Right renal cortex interstitium (tissue), 3 donors: ENCODE measurements at places on chromosomes 5 and 9. TPM values are rescaled to one million over a fixed set of nuclear protein-coding genes. Genes with fewer than 3 reads are reported as not detected.

DNA sequence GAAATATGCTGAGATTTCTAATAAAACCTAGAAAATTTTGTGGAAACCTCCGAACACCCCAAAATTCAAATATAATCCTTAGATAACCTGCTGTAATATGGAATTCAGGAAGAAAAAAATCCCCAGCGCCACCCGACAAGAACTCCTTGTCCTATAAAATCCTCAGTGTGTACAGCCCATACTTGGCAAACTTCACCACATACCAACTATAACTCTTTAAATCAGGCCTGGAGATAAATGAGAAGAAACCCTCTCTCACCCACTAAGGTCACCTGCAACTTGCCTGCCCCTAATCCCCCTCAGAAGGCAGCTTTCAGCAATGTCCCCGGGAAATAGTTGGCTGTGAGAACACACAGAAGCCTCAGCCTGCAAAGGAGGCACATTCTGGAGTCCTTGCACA, 90.5 kb downstream of the SH3TC2 start:
- DNase-seq = no peak

DNA sequence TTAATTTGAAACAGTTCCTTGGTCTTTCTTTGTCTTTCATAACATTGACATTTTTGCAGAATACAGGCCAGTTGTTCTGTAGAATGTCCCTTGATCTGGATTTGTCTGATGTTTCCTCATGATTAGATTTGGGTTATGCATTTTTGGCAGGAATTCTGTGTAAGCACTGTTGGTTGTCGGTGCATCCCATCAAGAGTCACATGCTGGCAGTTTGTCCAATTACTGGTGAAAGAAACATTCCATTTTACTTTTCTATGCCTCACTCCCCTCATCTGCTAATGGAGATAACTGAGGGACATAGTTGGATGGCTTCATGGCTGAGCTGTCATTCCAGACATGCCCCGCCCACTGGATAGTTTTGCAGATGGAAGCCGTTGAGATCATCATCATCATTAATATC, 7.6 kb upstream of the ZNF618 start:
- DNase-seq = no peak

DNA sequence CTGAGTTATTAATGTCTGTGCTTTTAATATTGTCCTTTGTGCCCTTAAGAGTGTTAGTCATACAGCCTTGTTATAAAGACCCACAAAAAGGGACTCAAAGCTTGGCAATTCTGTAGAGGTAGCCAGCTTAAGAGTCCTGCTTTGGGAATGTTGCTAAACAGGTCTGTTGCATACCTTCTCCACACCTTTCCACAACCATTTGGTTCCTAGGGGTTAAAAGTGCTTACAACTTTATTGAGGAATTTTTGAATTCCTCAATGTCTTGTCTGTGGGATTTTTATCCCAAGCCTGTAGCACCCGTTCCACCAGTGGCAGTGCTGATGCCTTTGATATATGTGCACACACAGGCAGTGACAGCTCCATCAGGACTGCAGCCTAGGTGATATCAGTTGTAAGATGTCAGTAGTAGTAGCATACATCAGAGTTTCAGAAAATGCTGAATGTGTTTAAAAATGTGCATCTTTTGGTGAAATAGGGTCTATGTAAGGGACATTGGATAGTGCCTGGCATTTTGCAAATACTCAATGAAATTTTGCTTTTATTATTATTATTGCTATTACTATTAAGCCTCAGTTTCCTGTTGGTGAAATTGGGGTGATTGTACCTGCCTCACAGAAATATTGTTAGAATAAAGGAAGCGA, 68.5 kb downstream of the WWC1 start:
- DNase-seq = no peak

GRCh38 chr9:26856413-26857032, 36.1 kb downstream of the CAAP1 start:
- DNase-seq = no peak

GRCh38 chr9:37531699-37532098, 44.5 kb downstream of the FBXO10 start:
- no peak for DNase-seq

Gene STPG3
- polyA plus RNA-seq = 1.1 TPM

DNA sequence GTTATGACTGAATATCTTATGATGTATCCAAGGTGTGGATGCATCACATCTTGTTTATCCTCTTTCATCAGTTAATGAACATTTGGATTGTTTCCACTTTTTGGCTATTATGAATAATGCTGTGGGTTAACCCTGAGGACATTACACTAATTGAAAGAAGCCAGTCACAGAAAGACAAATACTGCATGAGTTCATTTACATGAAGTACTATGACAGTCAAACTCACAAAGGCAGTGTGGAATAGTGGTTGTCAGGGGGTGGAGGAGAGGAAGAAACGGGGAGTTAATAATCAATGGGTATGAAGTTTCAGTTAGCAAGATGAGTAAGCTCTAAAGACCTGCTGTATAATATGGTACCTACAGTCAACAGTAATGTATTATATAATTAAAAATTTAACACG, 409.4 kb upstream of the CTNND2 start:
- no peak for DNase-seq

- DNase-seq = no peak
These were observed 175.0 kb upstream of the RFX3 start for GRCh38 chr9:3700772-3701171.

Gene FBP2
- polyA plus RNA-seq = 0.21 TPM

DNA sequence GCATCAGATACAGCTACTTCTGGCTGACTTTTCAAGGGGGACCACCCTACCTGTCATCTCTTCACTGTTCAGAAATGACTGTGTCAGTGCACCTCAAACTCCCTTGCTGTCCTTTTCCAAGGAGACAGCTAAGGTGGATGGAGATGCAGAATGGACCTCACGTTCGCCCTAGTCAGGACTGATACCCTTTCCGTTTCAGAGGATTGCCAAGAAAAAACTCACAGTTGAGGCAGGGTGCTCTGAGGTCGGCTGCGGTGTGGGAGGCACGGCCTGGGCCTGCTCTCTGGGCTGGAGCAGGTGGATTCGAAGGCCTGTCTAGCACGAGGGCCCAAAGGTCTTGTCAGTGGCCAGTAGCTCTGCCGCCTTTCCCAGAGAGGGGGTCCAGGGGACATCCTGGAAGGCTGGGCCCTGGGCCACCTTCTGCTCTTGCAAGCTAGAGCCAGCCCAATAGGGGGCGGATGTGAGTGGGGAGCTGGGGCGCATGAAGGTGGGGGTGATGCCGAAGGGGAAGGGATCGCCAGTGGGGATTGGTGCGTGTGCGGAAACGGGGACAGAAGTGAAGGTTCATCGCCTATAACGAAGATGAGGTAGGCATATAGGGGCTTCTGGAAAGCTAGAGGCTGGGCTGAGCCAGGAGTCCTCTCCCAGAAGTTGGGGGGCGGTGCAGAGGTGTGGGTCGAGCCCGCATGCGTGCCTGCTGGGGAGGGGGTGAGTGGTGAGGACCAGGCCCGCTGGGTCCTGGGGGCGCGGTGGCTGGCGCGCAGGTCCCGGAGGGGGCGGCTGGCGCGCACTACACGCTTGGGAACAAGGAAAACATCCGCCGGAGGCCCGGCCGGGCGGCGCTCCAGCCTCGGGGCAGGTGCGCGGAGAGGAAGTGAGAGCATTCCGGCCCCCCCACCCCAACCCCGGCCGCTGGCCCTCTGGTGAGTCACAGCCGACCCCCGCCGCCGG, 2.5 kb upstream of the MSMP start:
- peak; percentile 38 for DNase-seq

- DNase-seq = peak; percentile 57
These were observed 885 bp downstream of the MPDZ start for GRCh38 chr9:13278368-13279246.

Gene CCDC107
- 13.4 TPM for polyA plus RNA-seq

Gene PALM2AKAP2
- 9.9 TPM for polyA plus RNA-seq

- DNase-seq = no peak
These were observed 55.8 kb downstream of the PDE8B start for GRCh38 chr5:77266291-77266690.

- peak; percentile 45 for DNase-seq
These were observed 215.5 kb downstream of the PDZD2 start for GRCh38 chr5:31854181-31855133.

DNA sequence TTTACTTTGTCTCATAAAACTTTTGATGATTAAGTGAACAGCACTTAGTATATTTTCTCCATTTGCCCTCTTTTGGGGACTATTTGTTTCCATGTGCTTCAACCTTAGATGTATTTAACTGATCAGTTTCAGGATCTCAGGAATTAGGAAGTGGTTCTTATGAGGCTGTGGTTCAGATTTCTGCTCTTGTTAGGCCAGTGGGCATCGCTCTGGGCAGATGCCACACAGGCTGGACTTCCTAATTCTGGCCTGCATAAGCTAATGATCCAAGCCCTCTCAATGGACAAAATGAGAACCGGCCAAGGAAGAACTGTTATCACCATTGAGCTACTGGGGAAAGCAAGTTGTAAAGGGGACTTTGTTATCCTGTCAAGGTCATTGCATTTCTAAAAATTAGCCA, 6.9 kb downstream of the ARHGAP26 start:
- no peak for DNase-seq

- no peak for DNase-seq
These were observed 55.9 kb downstream of the NSUN2 start for GRCh38 chr5:6576861-6577501.

- DNase-seq = no peak
These were observed 771.2 kb upstream of the DMAC1 start for GRCh38 chr9:8570776-8571175.

Gene INVS
- 16.5 TPM for polyA plus RNA-seq

DNA sequence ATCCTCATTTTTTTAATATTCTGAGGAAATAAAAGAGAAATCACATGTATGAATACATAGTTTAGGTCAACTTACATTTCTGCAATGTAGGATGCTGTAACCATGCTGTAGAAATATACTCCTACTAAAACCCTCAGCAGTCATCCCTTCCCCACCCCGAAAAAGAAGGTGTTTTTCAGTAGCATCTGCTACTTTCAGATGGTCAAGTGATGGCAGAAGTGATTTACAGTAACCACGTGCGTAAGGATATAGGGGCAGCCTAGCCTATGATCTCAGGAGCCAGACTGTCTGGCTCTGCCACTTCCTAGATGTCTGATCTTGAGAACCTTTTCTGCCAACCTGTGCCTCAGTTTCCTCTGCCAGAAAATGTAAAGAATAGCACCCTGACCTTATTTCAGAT, 26.0 kb upstream of the SYK start:
- no peak for DNase-seq

GRCh38 chr5:5387192-5387591, 35.3 kb upstream of the ICE1 start:
- no peak for DNase-seq

Gene C5orf22
- 35.0 TPM for polyA plus RNA-seq

DNA sequence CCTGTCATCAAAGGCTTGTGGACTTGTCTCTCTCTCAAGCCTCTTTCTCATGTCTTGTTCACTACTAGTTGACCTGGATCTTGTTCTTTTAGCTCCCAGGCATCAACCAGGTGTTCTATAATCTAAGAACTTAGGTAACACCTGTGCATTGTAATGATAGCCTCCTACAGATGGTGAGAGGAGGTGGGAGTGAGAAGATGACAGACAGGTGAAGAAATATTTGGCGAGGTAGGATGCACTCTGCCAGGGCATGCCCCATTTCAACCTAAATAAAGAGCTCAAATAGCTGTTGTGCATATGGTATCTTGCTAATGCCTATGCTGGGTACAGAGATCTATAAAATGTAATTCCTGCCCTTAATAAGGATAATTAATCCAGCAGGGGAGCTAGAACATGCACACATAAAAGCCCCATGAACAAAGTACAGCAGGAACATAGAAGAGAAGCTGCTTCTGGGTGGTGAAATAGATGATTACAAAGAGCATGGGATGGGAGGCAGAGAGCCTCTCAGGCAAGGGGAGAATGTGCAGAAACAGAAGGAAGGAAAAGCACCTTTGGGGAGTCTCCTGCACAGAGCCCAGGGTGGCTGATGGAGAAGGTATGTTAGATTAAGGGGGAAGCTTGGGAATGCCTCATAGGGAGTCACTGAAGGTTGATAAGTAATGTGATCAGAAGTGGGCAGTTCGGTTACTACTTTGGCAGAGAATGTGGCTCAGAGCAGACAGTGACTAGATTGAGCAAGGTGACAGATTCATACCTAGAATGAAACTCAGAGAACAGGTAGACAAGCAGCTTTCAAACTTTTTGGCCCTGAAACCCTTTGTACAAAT, 28.0 kb upstream of the PLIN2 start:
- DNase-seq = no peak

- no peak for DNase-seq
These were observed 30.0 kb downstream of the BTF3 start for GRCh38 chr5:73528248-73528647.

- DNase-seq = no peak
These were observed 32.9 kb downstream of the NDFIP1 start for GRCh38 chr5:142141463-142141862.

Gene PCDHB16
- polyA plus RNA-seq = 7.2 TPM

DNA sequence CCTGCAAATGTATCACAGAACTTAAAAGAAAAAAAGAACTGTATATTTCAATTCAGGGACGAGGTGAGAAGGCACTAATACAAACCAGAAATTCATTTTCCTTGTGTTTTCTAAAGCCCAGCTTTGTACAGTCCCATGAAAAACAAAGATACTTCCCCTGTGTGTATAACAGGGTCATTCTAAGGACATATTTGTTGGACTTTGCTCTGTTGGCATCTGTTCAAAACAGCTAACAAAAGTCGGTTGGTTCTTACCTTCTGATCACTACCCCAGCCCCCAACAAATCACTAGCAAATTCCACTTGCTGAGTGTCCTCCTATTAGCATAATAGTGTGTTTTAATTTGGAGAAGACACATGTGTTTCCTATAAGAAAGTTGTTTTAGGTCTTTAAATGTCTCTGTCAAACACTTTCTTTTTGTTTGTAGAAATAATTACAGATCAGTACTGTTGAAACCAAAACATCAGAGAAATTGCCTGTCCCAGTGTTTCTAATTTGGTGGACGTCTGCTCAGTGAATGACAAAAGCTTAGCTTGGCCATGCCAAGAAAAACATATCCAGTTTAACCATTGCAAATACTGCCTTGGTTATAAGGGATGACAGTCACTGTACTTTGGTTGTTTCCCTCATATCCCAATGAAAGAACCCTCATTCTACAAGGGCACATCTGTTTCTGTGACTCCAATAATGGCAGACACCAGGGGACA, 480.5 kb downstream of the EBF1 start:
- no peak for DNase-seq

DNA sequence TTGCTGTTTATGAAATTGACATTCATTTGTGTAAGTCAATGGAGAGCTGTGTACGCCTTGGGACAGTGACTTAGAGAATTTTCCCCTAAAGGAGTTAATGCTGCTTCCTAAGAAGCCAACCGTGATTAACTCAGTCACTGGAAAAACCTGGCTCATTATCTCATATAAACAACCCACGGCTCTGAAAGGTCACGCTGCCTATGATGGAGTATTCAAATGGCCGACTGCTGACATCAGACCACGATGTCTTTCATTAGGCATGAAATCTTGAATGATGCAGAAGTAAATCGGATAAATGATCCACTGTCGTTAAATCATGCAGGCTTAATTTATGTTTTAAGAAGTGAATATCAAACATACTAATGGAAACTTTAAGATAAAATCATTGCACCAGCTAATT, 603.7 kb downstream of the RAB3C start:
- no peak for DNase-seq

GRCh38 chr5:1515921-1516571, 7.7 kb downstream of the LPCAT1 start:
- no peak for DNase-seq

Gene GABRA1
- 0.10 TPM for polyA plus RNA-seq

Gene GDA
- 0.31 TPM for polyA plus RNA-seq

GRCh38 chr5:73649926-73650325, 23.9 kb downstream of the ARHGEF28 start:
- no peak for DNase-seq
